Stimulated activated CD4-positive, alpha-beta T cell treated with anti-CD3 and anti-CD28 coated beads, TNF-alpha, amount 100 ng/mL, for 1 hour (primary cell): ENCODE measurements at places on chromosomes 6 and 20.

DNA sequence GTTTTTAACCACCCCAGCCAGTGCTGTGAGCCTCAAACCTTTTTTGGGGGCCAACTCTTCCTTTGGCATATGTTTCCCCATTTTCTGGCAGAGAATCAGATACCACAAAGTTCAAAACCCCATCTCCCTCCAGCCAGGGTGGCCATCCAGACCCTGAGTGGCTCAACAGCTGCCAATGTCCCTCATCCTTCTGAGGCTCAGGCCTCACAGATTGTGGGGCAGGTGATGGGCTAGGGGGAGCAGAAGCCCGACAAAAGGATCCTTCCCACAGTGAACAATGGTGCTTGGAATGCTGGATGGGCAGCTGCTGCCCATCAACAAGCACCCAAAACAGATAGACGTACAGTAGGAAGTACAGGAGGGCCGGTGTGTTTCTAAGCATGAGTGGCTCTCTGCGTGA lies 42.6 kb upstream of the IL17A start:
- no peak for DNase-seq

GRCh38 chr6:107116328-107116892 lies 1.1 kb upstream of the BEND3 start:
- no peak for DNase-seq

DNA sequence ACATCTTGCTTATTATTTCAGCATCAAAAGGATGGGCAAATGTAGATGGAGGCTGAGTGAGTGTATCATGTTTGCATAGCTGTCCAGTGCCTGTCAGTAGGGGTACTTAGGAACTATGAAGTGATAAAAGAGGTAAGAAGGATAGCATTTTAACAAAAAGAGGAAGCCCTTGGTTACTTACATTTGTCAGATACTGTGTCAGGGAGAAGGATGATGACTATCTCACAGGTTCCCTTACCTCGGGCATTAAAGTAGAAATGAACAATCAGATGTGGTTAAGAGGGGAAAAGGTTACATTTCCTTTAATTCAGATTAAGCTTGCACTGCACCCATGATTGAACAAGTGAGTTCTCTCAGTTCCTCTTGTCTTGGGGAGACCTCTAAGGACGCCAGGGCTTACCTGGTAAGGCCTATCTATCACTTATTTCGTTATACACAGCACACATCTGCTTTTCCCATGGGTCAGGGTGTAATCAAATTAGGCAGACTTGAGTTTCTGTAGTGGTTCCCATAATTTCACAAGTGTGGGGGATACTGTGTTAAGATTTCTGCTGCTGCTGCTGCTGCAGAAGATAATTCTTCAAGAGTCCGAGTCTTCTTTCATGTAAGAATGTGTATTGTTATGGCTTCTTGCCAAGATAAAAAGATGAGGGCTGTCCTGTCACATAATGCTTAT lies 4.5 kb downstream of the FOXO3 start:
- DNase-seq = no peak

DNA sequence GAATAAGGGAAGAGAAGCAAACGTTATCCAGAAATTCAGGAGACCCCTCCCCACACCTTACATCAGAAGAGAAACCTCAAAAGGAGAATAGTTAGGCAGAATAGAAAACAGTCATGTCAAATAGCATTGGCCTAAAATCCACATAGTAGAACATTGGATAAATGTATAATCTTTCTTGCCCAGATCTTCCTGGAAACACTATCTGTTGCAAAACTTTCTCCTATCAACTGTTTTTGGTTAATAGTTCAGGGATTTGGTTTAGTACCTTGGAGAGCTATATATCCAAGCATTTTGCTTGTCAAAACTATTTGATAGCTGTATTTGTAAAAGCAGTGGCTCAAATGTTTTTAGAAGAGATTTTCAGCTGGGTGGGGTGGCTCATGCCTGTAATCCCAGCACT lies 74.3 kb upstream of the PHACTR2 start:
- no peak for DNase-seq

- DNase-seq = no peak
These were observed 46.7 kb downstream of the RALGAPA2 start for GRCh38 chr20:20665606-20666332.

DNA sequence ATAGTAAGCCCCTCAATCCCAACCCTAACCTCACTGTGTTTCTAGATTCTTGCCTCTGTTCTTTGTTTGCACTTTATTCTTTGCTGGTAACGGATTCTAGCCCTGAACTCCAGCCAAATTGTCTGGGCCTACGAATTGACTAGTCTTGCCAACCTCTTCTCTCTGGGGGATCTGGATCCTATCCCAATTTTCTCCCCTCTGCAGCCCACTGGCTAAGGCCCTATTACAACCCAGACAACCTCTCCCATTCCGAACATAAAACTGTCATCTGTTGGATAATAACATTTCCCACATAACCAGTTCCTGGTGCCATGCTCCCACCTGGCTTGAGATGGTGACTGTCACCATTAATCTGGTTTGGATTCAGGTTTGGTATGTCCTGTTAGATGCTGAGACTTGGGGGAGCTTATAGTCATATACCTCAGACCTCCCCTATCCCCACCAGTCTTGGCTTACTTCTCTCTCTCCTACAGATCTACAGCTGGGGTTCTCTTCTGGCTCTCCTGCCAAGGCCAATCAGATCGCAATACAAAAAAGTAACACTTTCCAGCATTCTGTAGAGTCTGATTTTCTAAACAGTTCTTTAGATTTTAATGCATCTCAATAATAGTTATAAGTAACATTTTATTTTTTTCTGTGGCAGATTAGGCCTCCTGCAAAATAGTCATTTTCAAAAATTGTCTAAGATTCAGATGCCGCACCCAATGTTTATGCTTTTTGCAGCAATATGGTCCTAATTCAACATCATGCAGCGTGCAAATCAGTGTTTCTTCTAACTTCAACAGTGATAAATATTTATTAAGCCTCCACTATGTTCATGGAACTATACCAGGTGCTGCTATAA lies 29.8 kb upstream of the AHI1 start:
- DNase-seq = no peak

GRCh38 chr6:30615958-30616810 lies 859 bp downstream of the PPP1R10 start:
- no peak for DNase-seq

GRCh38 chr6:39917329-39917728 lies 16.9 kb downstream of the MOCS1 start:
- no peak for DNase-seq

GRCh38 chr6:28816909-28817807 lies 106.6 kb downstream of the TRIM27 start:
- DNase-seq = no peak

- no peak for DNase-seq
These were observed 7.1 kb upstream of the SPO11 start for GRCh38 chr20:57322476-57322875.

DNA sequence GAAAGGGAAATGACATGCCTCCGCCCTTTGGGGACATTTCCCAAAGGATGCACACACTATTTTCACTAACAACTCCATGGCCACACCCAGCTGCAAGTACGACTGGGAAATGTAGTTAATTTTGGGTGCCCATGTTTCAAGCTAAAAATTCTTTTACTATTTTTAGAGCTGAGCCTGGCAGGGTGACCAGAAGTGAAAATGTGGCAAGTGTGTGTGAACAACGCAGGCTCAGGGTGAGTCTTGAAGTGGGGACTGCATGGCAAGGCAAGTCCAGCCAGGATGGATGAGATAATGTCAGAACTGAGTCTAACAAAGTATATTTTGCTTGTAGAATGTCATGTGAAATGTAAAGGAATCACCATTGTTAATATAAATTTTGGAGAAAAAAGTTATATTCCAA lies 17.0 kb upstream of the CD109 start:
- DNase-seq = no peak

- no peak for DNase-seq
These were observed 2.2 kb downstream of the SULF2 start for GRCh38 chr20:47782920-47783552.

GRCh38 chr6:5423251-5423650 lies 161.9 kb downstream of the FARS2 start:
- no peak for DNase-seq

DNA sequence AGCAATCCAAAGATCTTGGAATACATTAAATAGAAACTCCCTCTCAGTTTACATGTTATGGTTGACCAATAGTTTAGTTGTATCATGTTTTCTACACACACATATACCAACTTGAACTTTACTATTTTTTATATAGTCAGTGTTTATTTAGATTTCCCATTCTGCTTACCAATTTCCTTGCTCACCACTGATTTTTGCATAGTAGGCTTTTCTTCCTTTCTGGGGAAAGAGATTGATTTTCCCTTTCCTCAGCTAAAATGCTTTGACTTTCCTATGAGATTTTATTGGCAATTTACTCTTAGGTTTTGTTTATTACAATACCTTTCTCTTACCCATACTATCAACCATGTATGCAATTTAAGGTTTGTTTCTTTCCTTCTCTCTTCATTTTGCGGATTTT lies 665.6 kb downstream of the PTPRT start:
- DNase-seq = no peak

DNA sequence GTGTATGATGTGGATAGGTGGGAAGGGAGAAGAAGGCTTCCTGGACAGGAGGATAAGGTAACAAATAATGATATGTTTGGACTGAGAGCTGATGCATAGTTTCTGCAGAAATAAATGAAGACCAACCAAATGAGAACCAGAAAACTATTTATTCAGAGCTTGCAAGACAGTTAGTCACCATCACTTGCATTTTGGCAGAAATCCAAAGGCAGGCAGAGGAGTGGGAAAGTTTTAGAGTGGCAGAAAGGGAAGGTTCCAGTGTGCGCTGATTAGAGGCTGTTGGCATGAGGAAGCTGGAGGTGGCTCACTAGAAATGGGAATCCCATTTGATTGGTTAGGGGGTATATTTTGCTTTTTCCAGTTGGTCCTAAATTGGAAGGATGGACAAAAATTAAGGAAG lies 13.0 kb upstream of the F13A1 start:
- no peak for DNase-seq

- DNase-seq = no peak
These were observed 13.9 kb downstream of the ADISSP start for GRCh38 chr20:3753501-3754275.

- DNase-seq = no peak
These were observed 11.7 kb downstream of the SLA2 start for GRCh38 chr20:36634342-36634741.

DNA sequence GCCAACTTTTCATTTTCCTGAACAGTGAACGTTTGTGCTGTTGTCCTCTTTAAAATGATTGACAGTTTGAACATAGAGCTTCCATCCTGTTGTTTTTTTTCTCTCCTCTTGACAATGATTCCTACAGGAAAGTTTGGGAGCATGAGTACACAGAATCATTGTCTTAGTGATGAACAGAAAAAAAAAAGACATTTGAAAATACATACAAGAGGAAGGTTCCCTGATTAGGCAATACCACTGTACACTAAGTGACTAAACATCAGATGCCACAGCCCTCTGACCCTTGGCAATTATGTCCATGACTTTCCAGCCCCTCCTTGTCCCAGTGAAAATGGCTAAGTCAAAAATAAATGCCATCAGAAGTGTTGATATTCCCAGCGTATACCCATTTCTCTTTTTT lies 71.5 kb downstream of the RTN4IP1 start:
- DNase-seq = no peak

DNA sequence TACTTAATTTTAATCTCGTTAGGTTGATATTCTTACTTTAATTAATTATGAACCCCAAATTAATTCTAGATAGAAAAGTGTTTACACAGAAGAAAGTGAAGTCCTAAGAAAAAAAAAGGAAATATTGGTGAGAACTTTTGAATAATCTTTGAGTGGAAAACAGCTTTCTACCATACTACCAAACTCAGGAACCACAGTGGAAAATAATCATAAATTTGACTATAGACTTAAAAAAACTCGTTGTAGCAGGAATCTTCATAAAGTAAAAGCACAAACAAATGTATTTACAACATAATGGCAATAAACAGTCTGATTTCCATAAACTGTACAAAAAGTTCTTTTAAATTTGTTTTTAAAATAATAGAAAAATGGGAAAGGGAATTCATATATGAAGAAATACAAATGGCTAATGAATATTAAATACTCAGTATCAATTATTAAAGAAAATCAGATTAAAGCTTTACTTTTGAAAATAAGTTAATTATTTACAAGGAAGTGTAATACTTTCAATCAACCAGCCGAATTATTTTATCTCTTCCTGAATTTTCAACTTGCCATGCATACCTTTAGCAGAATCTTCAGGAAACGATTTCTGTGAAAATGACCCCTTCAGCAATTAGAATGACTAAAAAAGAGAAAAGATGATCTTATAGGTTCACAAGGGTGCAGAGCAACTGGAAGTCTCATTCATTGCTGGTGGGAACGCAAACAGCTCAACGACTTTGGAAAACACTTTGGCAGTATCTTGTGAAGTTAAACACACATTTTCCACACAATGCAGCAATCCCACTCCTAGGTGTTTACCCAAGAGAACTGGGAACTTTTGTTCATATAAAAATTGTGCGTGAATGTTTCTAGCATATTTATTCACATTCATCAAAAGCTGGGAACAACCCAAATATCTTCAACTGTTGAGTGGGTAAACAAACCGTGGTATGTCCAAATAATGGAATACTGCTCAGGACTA lies 38.5 kb upstream of the BMP6 start:
- DNase-seq = no peak

DNA sequence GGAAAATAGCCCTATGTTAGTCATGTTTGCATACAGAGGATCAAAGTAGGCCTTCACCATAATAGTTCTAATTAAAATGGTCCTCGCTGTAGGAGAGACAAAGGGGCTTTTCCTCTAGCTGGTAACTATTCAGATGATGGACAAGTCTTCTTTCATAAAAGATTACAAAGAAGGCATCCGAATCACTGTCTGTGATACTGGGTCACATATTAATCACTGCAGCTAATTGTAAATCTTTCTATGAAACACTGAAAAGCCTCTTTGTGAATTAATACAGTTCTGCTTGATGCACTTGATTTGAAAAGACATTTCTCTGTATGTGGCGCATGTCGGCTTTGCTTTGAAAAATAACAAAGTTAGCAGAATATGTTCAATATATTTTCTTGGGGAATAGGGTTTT lies 520.8 kb downstream of the KIF16B start:
- no peak for DNase-seq

DNA sequence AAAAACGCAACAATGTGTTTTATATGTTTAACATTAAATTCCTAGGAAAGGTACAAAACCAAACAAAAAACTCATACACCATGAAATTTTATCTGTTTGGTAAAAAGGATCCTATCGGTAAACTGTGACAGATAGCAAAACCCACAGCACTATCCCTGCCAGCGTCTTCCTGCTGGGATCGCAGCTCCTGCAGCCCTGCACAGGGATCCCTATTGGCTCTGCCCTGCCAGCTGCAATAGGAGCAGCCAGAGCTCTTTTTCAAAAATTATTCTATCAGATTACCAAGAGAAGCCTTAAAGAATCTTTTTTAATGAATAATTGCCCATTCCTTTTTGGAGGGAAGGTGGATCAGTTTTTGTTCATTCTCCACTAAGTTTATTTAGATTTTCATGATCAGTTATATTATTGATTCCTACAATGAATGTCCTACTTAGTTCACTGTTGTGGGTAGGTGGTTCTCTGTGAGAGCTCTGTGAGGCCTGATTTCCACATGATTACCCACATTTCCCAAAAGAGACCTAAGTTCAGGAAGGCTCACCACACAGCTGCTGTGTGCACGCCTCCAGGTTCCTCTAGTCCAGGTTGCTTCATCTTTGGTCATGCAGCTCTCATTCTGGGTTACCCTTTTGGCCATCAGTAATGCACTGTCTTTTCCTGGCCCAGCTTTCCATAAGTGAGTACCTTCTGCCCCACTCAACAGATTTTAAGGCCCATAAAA lies 293.8 kb downstream of the FRK start:
- DNase-seq = no peak

GRCh38 chr6:109377717-109378116 lies 4.5 kb downstream of the CD164 start:
- no peak for DNase-seq

GRCh38 chr6:80940571-80940970 lies 811.9 kb downstream of the TENT5A start:
- DNase-seq = no peak

- no peak for DNase-seq
These were observed 184.0 kb downstream of the GPX5 start for GRCh38 chr6:28709478-28710349.
